ENCODE measurements at places on chromosomes 12 and 14. TPM values are rescaled to one million over a fixed set of nuclear protein-coding genes. Genes with fewer than 3 reads are reported as not detected.

The SLC4A8 gene
- total RNA-seq = 12.6 TPM

The TGM1 gene
- total RNA-seq = 2.7 TPM

The IL31 gene
- total RNA-seq = not detected

The ETFBKMT gene
- 1.4 TPM for total RNA-seq

- H3K27me3 ChIP-seq = peaks cover 14% of the 10 kb centered on the region
- peaks cover 2% of the 10 kb centered on the region for H3K36me3 ChIP-seq
- DNase-seq = no peak
- no peak overlapping the region for H3K27ac ChIP-seq
Observed at GRCh38 chr14:104130974-104131651, 7.3 kb upstream of the KIF26A start.

DNA sequence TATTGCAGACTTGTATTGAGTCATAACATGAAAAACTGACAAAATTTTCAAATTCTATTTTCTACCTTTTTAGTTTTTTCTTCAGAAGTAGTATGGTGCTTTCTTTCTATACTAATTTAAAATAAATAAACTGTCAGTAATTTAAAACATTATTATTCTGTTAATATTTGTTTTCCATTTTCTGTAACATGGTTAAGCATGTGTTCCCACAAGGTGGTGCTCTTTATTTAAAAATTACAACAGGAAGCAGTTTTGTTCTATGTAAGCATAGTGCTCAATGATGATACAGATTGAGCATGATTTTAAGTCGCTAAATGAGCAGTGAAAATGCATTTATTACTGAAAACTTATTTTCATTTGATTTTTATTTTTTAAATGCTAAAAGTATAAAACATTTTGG is 114.6 kb downstream of the PPFIA2 start:
- DNase-seq = no peak
- H3K4me3 ChIP-seq = no peak overlapping the region
- no peaks in the 10 kb centered on the region for H3K36me3 ChIP-seq
- no peak overlapping the region for H3K27ac ChIP-seq

DNA sequence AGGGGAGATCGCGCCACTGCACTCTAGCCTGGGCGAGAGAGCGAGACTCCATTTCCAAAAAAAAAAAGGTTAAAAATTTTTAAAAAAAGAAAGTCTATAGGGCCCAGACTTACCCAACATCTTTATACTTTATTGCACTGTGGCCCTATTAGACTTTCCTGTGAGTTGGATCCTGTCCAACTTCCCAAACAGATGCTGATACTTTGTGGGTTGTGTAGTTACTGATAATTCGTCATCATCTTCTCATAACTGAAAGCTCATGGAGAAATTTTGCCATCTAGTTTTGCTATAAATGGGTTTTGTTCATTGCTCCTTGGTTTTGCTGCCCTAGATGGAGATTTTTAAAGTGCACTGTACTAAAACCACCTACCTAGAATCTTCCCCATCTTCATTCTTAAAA is 31.1 kb downstream of the APOBEC1 start:
- no peak for DNase-seq
- peaks cover 12% of the 10 kb centered on the region for H3K4me1 ChIP-seq
- H3K4me3 ChIP-seq = no peak overlapping the region
- no peaks in the 10 kb centered on the region for H3K36me3 ChIP-seq
- peaks cover 13% of the 10 kb centered on the region for H3K27me3 ChIP-seq

- H3K4me1 ChIP-seq = peaks cover 7% of the 10 kb centered on the region
- no peak for DNase-seq
- H3K27ac ChIP-seq = no peak overlapping the region
- no peaks in the 10 kb centered on the region for H3K27me3 ChIP-seq
Observed at GRCh38 chr14:56340932-56341331, 222.7 kb downstream of the PELI2 start.

DNA sequence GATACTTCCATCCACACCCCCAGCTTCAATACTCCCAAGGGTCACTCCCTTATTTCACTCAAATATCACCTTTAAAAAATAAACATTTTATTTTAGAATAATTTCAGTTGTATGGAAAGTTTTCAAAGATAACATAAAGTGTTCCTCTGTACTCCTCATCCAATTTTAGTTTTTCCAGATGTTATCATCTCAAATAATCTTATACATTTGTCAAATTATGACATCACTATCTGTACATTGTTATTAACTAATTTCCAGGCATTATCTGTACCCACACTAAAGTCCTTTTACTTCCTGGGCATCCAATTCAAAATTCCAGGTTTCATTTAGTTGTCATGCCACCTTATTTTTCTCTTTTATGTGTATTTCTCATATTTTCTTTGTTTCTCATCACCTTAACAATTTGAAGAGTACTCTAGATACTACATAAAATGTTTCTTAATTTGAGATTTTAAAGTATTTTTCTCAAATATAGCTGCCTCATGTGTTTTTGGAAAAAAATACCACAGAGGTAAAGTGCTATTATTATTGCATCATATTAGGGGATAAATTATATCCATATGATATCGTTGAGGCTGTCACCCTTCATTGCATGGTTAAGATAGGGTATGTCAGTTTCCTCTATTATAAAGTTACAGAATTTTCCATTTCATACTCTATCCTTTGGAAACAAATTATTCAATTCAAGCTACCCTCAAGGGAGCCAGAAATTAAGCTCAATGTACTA is 571.0 kb downstream of the SLC6A15 start:
- DNase-seq = no peak
- no peaks in the 10 kb centered on the region for H3K27me3 ChIP-seq
- no peaks in the 10 kb centered on the region for H3K4me1 ChIP-seq
- H3K27ac ChIP-seq = no peak overlapping the region

- DNase-seq = peak; percentile 33
- no peak overlapping the region for H3K27ac ChIP-seq
- peaks cover 13% of the 10 kb centered on the region for H3K4me1 ChIP-seq
- H3K4me3 ChIP-seq = no peak overlapping the region
- no peaks in the 10 kb centered on the region for H3K27me3 ChIP-seq
- peaks cover 36% of the 10 kb centered on the region for H3K36me3 ChIP-seq
Observed at GRCh38 chr12:98653866-98654493, 8.9 kb downstream of the APAF1 start.

- DNase-seq = no peak
- H3K27ac ChIP-seq = no peak overlapping the region
- no peaks in the 10 kb centered on the region for H3K27me3 ChIP-seq
- H3K4me1 ChIP-seq = no peaks in the 10 kb centered on the region
Observed at GRCh38 chr14:86788224-86788623, 1204.8 kb downstream of the GALC start.

DNA sequence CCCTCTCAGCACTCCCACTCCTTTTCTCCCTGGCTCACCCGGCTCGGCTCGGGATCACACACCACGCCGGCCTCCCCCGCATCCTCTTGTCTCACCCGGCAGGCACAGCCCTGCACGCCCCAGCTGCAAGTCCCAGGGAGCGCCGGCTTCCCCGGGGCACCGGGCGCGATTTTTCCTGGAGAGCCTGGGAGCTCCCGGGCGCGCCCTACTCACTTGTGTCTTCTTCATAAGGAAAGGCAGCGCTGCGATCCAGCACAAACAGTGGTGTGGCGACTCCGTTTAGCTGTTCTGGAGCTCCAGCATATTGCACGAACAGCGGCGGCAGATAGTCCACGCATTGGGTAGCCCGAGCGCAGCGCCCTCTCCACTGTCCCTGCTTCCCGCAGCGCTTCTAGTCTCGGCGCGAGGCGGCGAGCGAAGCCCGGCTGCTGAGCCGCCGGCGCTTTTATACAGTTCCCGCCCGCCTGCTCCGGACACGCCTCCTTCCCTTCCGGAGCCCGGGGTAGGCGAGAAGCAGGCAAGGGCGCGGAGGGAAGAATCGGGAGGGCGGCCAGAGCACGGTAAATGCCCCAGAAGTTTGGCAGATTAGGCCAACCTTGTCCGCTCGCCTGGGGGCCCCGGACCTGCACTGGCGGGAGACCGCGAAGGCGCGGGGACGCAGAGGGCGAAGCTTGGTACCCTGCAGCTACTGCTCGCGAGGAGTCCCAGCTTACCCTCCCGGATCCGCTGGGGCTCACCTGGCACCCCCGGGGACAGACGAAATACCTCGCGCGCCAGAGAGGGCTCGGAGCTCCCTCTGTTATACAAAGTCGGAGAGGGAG is at the start of gene KITLG:
KITLG (minus strand) TSS at position 421 of the 821 bp plus-strand sequence; CDS start at position 228, 193 bp downstream.
- DNase-seq = peak; percentile 31
- no peak within 1 kb of the TSS for H3K27ac ChIP-seq
- peak within 1 kb of the TSS; percentile 61 for H3K4me3 ChIP-seq
- H3K27me3 ChIP-seq = peaks cover 42% of the 10 kb centered on the region
- peaks cover 8% of the 10 kb centered on the region for H3K4me1 ChIP-seq

DNA sequence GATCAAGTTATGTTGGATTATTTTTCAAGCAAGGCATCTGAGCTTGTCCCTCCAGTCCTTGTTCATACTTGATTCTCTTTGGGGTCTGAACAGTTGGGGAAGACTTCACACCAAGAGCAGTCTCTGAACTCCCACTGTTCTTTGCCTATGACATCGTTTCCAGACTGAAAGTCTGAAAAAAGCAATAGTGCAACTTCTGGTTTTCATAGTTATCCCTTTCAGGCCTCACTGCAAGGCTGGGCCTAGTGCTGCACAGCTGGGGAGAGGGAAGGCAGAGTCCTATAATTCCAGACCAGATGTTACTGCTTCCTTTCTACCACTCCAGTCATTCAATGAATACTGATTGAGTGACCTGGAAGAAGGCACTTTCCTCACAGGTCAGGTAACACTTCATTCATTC is 187.1 kb upstream of the CCND2 start:
- no peak overlapping the region for H3K27ac ChIP-seq
- no peaks in the 10 kb centered on the region for H3K36me3 ChIP-seq
- H3K4me3 ChIP-seq = no peak overlapping the region
- H3K4me1 ChIP-seq = peaks cover 4% of the 10 kb centered on the region

- no peak for DNase-seq
- H3K36me3 ChIP-seq = no peaks in the 10 kb centered on the region
- no peaks in the 10 kb centered on the region for H3K4me1 ChIP-seq
- no peaks in the 10 kb centered on the region for H3K27me3 ChIP-seq
Observed at GRCh38 chr14:85960756-85961155, 430.8 kb downstream of the FLRT2 start.

Measured in activated CD8-positive, alpha-beta T cell treated with anti-CD3 and anti-CD28 coated beads, Interleukin-2, amount 10 ng/mL, durations not matched to agents 7 days and 5 days (primary cell).